Astrocyte of the cerebellum (primary cell): ENCODE measurements at places on chromosomes 3 and 15.

DNA sequence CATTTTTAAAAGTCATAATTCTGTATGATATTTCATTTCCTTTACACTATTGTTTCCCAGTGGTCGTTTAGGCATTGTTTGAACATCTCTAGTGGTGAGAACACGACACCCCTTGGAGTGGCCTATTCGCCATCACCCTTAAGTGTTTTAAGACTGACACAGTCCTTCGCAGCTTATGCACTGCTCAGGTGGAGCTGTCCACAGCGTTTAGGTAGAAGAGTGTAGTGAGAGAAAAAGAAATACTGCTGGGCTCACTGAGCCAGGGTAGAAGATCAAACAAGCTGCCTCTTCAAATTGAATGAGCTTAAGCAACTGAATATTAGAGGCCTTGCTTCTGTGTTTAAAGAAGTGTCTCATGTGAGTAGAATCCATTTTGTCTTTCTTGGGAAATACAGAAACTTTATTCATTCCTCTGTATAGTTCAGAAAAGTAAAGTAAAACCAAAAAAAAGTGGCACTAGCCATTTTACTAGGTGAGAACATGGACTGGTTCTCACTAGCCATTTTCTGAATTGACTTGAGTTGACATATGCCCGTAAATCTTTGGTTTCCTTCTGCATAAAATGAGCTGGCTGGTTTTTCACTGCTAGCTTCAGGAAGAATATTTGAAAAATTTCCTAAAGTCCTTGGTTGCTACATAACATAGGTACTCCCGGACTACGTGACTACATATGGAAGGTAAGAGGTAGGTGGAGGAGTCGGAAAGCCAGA, 155.9 kb downstream of the P3H2 start:
- DNase-seq = no peak

GRCh38 chr3:142987707-142988106, 13.7 kb upstream of the U2SURP start:
- DNase-seq = peak; percentile 35

DNA sequence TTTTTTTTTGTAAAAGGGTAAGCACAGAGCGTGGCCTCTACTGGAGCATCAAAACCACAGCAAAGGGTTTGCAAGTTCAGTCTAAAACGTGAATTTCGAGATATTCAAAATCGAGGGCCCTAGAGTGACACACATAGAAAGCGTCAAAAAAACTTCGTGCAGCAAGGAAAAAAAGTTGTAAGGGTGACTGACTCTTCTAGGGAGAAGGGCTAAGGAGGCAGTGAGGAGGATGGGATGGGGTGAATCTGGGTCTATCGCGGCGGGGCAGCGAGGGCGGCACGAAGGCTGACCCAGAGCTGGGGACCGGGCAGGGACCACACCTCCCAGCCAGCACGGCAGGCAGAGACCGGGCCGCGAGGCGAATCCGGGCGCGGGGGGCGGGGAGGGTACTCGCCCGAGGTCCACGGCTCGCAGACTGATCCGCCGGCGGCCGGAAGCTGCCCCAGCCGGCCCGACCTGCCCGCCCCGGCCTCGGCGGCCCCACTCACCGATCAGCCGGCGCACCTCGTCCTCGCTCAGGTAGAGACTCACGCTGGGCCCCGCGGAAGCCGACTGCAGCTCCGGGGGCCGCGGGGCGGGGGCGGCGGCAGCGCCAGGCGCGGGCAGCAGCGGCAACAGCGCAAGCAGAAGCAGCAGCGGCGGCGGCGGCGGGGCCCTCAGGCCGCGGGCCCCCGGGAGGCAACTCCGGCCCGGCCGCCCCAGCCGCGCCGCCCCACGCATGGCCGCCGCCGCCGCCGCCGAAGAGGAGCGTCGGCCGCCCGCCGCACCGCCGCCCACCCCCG, 533 bp downstream of the RYK start:
- DNase-seq = no peak

DNA sequence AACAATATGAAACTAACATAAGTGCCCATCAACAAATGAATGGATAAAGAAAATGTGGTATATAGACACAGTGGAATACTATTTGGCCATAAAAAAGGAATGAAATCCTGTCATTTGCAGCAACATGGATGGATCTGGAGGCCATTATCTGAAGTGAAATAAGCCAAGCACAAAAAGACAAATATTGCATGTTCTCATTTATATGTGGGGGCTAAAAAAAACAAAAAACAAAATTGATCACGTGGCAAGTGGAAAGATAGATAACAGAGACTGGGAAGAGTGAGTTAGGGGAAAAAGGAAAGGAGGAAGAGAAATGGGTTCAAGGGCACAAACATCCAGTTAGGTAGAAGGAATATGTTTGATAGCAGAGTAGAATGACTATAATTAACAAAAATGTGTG, 155.9 kb upstream of the BHLHE40 start:
- no peak for DNase-seq

DNA sequence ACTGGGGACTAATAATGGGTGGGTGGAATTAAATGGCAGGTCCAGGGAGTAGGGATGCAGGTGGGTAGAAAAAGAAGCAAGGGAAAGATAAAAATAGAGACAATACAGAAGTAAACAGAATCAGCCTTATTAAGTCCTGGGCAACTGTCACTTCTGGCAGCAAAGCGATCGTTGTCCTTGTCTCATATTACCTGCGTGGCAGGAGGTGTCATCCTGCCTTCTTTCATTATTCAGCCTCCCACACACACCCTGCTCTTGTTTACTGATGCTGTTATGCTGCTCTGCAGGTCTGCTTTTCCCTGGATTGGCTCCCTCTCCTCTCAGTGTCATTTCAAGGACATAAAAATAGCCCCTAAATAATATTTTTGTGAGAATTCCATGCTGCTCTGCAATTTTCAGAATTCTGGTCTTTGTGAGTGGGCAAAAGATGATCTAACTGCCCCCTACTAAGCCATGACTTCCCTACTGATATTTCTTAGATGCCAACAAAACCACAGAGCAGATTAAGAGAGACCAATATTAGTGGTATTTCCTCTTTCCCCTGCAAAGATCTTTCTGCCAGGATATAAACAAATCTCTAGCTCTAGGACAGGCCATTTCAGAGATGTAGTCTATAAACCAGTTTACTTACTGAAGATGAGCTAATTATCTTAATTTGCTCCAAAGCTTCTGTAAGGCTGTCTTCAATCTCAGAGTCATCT, 8.5 kb downstream of the VEPH1 start:
- DNase-seq = no peak

- DNase-seq = no peak
Observed at GRCh38 chr3:37667335-37667734, 194.3 kb upstream of the CTDSPL start.

DNA sequence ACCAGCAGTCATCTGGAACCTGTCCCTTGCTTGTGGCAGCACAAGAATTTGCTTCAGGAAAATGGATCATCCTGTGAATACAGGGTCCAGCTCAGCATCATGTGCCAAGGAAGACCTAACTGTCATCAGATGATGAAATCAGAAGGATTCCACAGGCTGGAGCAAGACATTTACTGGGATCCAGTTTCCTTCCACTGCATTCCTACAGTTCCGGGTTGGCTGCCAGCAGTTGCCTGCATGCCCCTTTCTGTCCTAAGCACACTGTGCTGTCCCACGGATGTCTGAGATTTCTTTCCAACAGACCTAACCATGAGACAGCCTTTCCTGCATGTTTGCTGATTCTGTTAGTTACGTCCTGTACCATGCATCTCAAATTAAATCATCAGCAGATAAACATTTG, 140.7 kb downstream of the IMPG2 start:
- no peak for DNase-seq

DNA sequence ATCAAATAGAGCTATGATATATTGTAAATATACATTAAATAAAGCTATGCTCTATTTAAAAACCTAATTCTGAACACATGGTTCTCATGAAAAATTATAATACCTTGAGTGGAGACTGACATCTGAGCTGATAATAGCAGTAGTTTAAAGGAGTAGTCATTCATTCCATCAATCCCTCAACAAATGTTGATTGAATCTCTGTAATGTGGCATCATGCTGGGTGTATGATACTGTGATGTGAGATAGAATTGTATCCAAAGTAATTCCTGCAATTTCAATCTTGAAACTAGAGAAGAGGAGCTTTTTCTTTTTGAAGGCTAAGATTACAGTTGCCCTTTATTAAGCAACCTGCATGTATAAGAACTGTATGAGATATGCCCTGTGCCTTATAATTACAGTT, 63.1 kb downstream of the ADAMTSL3 start:
- no peak for DNase-seq

DNA sequence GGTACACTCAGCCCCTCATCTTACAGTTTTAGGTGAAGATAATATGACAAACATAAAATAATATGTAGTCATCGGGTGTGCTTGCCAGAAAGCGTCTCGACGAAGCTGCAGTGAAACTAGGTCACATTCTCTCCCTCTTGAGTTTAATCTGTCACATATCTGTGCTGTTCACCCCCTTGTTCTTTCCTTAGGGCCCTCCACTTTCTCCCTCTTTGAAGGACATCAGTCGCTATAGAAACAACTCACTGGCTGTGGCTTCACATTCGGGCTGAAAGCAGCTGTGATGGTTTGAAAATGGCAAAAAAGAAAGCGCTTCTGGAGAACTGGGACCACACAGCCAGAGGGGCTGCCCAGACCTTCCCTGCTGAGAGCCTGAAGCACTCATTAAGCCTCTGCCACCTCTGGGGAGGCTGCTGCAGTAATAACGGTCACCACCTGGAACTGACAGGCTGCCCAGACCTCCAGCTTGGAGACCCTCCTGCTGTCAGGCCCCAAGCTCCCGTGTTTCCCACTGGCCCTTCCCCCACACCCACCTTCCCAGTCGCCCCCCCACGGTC, 50.3 kb downstream of the ABTB1 start:
- DNase-seq = no peak

DNA sequence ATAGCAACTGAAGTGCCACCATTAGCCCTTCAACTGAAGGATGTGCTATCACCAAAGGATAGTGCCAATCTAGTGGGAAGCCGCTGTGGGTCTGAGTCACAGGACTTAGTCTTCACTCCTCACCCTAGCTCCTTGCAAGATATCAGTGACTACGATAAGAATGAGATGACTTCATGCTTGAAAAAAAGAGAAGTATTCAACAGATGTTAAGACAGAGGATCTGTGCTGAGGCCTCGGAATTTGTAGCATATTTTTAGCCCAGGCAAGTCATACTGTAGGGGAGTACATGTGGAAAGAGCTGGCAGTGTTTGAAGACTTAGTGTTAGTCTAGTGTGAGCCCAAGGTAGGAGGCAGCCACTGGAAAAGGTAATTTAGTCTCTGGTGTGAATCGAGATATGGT, 270.7 kb upstream of the LRTM1 start:
- peak; percentile 24 for DNase-seq

DNA sequence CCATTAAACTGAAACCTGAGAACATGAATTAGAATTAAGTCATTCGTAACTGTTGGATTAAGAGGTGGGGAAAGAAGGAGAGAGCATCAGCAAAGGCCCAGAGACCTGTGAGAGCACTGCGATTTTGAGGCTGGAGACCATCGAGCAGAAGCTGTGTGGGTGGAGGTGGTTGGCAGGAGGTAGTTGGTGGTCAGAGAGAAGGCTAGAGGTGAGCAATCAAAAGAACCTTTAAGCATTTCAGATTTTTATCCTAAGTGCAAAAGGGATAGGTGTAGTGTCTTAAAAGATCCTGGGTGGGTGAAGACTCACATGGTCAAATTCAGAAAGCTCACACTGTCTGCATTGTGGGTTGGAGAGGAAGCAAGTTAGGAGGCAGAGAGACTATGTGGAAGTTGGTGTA, 65.1 kb upstream of the TEX264 start:
- no peak for DNase-seq

GRCh38 chr3:53799338-53799865, 46.8 kb downstream of the CHDH start:
- DNase-seq = no peak

DNA sequence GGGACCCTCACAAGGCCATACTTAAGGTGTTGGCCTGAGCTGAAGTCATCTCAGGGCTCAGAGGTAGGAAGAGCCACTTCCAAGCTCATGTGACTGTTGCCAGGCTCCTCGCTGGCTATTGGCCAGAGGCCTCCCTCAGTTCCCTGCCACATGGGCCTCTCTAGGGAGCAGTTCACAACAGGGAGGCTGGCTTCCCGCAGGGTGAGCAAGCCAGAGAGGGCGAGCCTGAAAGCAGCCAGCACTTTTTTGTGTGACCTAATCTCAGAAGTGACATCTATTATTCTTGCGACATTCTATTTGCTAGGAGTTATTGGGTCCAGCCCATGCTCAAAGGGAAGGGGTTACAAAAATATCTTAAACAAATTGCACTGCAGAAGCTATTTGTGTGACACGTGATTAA, 201.4 kb downstream of the SSR3 start:
- no peak for DNase-seq

- DNase-seq = no peak
Observed at GRCh38 chr3:42906070-42906847, at the start of gene ZNF662. TSS of gene ZNF662 (plus strand) at chr3:42906142. CDS start at chr3:42908115, 1,973 bp downstream.

DNA sequence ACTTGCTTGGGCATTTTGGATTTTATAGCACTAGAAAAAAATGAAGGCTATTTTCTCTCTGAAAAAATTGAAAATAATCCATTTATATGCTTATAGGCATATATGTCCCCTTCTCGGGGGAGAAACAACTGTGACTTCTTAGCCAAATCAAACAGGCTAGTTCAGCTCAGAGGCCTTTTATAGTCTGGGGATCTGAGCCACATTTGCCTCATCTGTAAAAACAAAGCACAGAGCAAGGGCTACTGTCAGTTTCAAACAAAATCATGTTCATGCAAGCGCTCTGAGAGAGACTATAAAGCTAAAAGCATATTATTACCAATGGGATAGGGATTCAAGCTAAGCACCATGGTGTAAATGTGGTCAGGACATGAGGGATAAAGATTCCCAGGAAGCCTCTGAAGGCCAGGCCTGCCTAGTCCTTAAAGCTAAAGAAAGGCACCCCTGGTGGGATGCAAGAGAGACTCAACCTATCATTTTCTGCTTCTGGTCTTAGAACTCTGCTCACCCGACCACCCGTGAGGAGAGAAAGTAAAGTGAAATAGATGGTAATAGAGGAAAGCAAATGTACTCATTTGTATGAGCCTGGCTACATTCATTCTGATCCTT, 51.0 kb upstream of the IL12A start:
- DNase-seq = no peak

DNA sequence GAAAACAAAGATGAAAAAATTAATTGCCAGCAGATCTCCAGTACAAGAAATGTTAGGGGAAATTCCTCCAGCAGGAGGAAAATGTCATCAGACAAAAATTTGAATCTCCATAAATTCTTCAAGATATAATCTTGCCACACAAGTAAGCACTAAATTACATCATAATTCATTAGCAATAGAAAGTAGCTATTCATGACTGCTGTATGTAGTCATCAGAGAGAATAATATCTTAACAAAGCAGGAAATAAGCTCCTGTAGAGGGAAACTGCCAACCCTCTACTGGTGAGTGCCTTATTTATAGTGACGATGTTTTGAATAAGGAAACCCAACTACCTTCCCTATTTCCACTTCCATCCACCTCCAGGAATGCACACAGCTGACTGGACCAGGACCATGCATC, 15.8 kb upstream of the SLC27A2 start:
- no peak for DNase-seq

DNA sequence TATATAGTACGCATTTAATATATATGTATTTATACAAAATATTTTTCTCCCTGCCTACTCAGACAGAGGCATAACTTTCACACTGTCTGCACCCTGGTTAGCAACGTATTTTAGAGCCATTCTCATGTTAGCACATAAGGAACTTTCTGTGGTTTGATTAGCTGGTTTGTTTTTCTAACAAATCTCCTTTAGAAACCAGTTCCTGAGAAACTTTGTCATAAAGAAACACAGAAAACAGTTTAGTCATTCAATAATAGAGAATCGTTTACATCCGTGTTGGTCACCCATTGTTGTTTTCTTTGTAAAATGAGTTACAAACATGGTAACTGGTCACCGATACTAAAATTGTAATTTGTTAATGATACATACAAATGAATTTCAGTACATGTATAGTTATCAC, 5.9 kb upstream of the NGRN start:
- DNase-seq = no peak

GRCh38 chr3:134163096-134163495, 87.6 kb downstream of the RYK start:
- no peak for DNase-seq
